ENCODE measurements at places on chromosomes 6 and 20. TPM values are rescaled to one million over a fixed set of nuclear protein-coding genes. Genes with fewer than 3 reads are reported as not detected.

Gene GPX5
- not detected for total RNA-seq

Gene TGM3
- total RNA-seq: not detected

Gene ITPA
- 53.0 TPM for total RNA-seq

Gene SEC23B
- total RNA-seq: 23.3 TPM

Gene PTCHD4
- 19.2 TPM for total RNA-seq

Gene SMPDL3A
- total RNA-seq: 13.6 TPM

Gene TNFRSF6B
- total RNA-seq: 5.2 TPM

Gene GSTA2
- total RNA-seq: not detected

Gene WFDC5
- total RNA-seq: not detected

Gene TNXB
- total RNA-seq: 0.36 TPM

Gene L3MBTL1
- 8.3 TPM for total RNA-seq

Gene PDE7B
- total RNA-seq: 0.52 TPM

Gene GPANK1
- 8.6 TPM for total RNA-seq

Gene COL12A1
- 14.6 TPM for total RNA-seq

Gene TFAP2A
- 0.59 TPM for total RNA-seq

Measured in myocyte (in vitro differentiated cells).